GOT3 (cell line): ENCODE measurements at places on chromosomes 16 and 17.

GRCh38 chr17:65975878-65976277 is 216.1 kb downstream of the CEP112 start:
- DNase-seq: no peak

DNA sequence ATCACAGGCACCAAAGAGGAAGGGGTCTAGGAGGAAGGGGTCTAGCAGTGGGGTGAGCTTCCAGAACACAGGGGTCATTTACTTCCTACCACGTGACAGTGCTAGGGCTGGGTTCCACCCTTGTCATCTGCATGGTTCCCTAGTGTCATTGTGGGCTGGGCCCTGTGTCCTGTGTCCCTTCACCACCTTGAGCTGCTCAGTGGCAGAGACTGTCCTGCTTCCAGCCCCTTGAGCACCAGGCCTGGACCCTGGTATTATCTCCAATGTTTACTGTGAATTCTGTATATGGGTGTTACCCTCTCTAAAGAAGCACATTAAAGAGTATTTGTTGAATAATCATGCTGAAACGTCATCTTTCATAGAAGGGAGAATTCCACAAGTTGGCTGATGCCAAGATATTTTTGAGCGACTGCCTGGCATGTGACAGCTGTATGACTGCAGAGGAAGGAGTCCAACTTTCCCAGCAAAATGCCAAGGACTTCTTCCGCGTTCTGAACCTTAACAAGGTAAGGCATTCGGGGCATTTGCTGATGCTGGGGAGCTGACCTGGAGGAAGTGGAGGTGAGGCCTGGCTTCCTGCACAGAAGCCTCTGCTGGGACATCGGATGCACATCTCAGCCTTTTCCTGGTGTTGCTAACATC is 5.5 kb downstream of the NARF start:
- no peak for DNase-seq

DNA sequence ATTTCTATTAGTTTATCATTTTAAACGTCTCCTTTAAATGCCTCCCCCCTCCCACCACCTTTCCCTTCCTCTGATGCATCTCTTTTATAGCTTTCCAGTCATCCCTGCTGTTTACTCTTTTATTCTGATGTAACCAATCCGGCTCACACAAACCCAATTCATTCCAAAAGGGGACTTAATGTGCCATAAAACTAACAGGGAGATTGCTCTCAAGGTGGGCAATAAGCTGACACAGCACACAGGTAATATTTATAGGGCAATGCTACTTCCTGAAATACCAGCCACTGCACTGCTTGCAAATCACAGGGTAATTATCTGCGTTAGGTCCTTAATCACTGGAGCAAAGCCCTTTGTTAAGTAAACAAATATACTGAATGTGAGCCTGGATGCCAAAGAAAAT is 23.3 kb upstream of the CA10 start:
- no peak for DNase-seq

DNA sequence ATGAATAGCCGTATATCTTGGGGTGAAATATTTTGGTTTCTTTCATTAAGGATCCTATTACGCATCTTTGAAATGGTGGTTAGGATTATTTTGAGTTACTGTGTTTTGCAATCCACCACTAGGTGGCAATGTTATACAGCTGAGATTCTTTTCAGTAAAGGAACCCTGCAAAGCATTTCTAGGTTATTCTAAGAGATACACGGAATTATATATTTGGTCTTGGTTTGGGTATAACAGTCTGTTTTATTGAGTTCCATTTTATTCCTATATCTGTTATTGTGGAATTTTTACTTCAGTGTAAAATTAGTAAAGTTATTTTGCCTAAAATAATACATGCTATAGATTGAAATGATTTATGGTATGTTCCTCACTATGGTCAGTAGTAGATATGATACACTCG is 62.9 kb upstream of the CPHXL start:
- no peak for DNase-seq

- DNase-seq: no peak
Observed at GRCh38 chr17:41510251-41511065, 5.0 kb upstream of the KRT13 start.

DNA sequence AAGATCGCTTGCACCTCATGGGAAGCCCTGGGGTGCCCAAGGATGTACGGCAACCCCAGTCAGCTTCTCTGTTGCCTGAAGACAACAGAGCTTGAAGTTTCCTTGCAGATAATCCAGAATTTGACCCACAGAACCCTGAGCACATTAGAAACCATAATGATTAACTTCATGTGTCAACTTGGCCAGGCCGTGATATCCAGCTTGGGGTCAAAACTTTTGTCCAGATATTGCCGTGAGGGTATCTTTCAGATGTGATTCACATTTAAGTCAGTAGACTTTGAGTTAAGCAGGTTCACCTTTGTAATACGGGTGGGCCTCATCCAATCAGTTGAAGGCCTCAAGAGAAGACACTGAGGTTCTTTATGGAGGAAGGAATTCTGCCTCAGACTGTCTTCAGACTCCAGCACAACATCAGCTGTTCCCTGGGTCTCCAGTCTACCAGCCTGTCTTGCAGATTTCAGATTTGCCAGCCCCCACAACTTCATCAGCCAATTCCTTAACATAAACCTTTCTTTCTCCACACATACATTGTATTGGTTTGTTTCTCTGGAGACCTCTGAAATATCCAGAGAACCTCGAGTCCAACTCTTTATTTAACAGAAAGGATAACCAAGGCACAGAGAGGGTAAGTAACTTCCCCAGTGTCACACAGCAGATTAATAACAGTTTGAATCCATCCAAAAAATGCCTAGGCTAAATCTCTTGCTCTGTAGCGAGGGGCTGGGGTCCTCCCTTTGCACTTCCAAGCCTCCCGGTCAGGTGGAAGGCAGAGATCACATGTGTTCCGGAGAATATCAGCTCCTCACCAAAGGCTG is 171.1 kb downstream of the SALL1 start:
- no peak for DNase-seq

DNA sequence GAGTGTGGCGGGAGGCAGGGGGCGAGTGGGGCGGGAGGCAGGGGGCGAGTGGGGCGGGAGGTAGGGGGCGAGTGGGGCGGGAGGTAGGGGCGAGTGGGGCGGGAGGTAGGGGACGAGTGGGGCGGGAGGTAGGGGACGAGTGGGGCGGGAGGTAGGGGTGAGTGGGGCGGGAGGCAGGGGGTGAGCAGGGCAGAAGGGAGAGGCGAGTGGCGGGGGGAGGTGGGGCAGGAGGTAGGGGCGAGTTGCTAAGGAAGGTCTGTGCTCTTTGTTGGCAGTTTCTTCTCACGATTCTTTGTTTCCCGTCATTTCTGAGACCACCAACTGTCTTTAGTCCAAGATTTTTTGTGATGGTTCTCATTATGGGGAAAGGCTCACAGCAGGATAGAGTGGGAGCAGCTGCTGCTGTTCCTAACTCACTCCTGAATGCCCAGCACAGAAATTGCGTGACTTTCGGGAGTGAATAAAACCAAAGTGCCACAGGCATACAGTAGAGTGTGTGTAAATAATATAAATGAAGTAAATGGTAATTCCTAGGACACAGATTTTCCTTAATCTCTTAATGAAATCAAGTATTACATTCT is 44.7 kb downstream of the COG7 start:
- no peak for DNase-seq

DNA sequence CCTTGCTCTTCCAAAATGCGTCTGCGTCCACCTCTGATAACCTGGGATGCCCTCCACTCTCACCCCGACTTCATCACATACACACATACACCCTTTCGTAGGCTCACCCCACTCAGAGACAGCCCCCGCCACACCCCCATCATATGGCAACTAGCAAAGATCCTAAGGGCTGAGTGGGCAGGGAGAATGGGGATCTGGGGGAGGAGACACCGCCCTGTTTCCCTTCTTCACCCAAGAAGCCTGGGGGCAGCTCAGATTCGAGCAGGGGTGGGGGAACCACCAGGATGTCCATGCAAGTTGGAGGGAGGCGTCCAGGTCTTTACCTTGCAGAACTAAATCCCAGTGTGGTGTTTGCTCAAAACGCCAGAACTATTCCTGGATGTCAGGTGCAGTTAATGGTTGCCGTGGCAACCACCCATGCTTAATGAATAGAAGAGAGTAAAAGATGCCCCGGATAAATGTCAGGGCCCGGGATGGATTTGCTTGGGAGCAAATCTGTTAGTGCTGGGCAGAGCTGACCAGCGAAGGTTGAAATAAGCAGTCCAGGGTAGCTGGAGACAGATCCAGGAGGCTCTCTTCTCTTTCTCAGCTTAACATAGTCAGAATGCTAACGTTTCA is 72.8 kb downstream of the CACNG3 start:
- no peak for DNase-seq

- DNase-seq: no peak
Observed at GRCh38 chr16:3530371-3530914, 29.6 kb downstream of the CLUAP1 start.

DNA sequence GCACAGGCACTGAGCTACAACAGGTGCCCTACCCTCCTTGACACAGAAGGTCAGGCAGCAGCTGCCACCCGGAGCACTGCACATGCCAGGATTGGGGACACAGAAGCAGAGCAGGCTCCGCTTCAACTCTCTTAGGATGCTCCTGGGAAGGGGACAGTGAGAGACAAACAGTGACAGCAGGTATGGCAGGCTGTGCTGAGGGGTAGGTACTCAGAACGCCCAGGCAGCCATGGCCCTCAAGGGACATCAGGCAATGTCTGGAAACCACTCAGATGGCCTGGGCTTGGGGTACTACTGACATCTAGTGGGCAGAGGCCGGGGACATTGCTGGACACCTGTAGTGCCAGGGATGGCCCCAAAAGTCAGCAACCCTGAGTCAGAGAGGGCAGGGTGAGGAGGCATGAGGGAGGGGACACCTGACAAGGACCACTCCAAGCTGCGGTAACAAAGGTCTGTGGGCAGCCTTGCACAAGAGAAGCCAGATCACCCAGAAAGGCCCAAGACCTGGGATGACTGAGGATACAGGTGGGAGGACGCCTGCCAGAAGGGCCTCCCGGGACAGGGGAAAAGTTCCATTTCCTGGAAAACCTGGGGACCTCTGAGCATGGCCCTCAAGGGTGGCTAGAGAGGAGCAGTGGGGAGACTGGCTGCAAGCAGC is 21.2 kb downstream of the PEMT start:
- no peak for DNase-seq

DNA sequence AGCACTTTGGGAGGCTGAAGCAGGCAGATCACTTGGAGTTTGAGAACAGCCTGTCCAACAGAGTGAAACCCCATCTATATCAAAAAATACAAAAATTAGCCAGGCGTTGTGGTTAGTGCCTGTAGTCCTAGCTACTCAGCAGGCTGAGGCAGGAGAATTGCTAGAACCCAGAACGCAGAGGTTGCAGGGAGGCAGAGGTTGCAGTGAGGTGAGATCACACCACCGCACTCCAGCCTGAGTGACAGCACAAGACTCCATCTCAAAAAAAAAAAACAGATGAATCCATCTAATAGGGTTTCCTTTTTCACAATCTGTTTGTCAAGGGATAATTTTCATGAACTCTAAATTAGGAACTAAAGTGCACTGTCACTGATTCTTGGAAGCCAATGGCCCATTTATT is 99.0 kb downstream of the PARN start:
- no peak for DNase-seq

DNA sequence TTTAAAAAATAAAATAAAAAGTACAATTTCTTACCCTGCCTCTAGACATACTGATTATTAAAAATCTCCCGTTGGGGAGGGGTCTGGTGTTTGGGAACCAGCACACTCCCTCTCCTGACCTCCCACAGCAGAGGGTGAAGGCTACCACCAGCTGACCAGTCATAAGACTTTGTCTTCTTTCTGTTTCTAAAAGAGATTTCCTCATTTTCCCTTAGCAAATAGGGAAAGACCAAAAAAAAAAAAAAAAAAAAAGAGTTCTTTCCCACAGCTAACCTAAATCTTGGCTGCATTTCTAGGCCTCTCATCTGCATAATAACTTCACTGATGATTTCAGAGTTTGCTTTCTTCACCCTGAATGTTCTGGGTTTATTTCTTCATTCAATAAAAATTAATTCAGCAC is 30.3 kb downstream of the CDK5RAP3 start:
- no peak for DNase-seq

DNA sequence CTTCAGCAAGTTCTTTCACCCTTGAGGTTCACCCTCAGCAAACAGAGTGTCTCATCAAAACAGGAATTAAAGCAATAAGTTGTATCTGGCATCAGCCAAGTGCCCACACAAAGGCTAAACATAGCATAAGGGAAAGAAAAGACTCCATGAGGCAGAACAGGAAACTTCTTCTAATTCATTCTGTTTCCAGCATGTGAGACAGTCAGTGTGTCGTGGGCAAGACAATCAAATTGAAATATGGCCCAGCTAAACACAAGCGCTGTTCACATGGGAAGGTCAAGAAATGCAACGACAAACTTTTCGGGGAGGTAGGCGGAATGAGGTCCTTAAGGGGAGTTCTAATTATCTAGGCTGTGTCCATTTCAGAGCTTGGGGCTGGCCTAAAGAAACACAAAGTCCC is 393.4 kb downstream of the HAPSTR1 start:
- DNase-seq: no peak

DNA sequence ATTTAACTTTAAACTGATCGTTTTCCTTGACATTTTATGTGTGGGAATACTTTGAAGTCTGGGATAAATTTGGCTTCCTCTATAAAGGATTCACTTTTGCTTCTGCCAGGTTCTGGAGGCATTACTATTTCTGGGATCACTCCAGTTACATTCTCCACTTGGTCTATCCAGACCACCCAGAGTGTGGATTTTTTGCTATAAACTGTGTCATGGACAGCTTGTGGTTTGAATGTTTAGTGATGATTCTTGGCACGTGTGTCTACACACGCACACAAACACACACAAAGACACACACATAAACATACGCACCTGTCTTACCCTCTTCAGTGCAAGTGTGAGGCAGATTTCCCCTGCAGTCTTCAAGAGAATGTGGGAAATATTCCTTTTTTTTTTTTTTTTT is 27.4 kb upstream of the MSI2 start:
- DNase-seq: no peak

GRCh38 chr16:57810197-57811031 is 8.1 kb upstream of the KIFC3 start:
- DNase-seq: no peak

GRCh38 chr16:53866520-53866919 is 162.6 kb downstream of the FTO start:
- DNase-seq: no peak

- DNase-seq: peak; percentile 58
Observed at GRCh38 chr16:19113577-19114358, at the start of gene ITPRIPL2. TSS of gene ITPRIPL2 (plus strand) at chr16:19113964. CDS start at chr16:19114462, 498 bp downstream.

GRCh38 chr16:64406770-64407181 is 715.1 kb downstream of the CDH11 start:
- DNase-seq: no peak

DNA sequence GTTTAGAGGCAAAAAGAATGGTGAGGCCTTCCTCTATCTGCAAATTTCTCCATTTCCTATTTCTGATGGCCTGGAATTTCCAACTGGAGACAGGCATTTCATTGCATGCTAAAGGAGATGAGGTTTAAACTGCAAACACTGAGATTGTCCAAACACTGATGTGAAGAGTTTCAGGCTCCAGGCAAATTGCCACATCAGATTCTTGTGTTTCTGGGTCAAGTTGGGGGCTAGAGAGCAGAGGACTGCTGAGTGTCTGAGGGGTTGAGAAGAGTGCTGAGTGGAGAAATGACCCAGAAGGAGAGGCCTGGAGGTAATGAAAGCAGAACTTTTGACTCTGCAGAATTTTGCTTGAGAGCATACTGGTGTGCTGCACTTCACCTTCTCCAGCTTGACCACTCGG is 216.7 kb upstream of the MPHOSPH6 start:
- DNase-seq: no peak
